ENCODE measurements at places on chromosomes 2 and 18. TPM values are rescaled to one million over a fixed set of nuclear protein-coding genes. Genes with fewer than 3 reads are reported as not detected.

ANKRD30B gene
- total RNA-seq, result not detected

IRS1 gene
- total RNA-seq, result 13.8 TPM

CXCR2 gene
- total RNA-seq, result not detected

C2orf66 gene
- 0.19 TPM for total RNA-seq

FHL2 gene
- total RNA-seq, result 79.7 TPM

DRC1 gene
- not detected for total RNA-seq

TMEM131 gene
- 15.5 TPM for total RNA-seq

LONRF2 gene
- 3.3 TPM for total RNA-seq

CCDC141 gene
- total RNA-seq, result not detected

AGFG1 gene
- total RNA-seq, result 133 TPM

GALNT3 gene
- total RNA-seq, result not detected

ABCA12 gene
- total RNA-seq, result 0.39 TPM

RAD51AP2 gene
- total RNA-seq, result not detected

GREB1 gene
- total RNA-seq, result 2.7 TPM

RBBP8 gene
- total RNA-seq, result 34.1 TPM

CHN1 gene
- total RNA-seq, result 18.3 TPM

HOXD12 gene
- total RNA-seq, result not detected

DSG1 gene
- not detected for total RNA-seq

SERPINB10 gene
- not detected for total RNA-seq

Data from A549 treated with RU486 at 1 μM for 4 hours (cell line).